GM13977 (cell line): ENCODE measurements at places on chromosomes 12 and 14.

- no peak for DNase-seq
These were observed 122.2 kb upstream of the METAP2 start for GRCh38 chr12:95351748-95352147.

DNA sequence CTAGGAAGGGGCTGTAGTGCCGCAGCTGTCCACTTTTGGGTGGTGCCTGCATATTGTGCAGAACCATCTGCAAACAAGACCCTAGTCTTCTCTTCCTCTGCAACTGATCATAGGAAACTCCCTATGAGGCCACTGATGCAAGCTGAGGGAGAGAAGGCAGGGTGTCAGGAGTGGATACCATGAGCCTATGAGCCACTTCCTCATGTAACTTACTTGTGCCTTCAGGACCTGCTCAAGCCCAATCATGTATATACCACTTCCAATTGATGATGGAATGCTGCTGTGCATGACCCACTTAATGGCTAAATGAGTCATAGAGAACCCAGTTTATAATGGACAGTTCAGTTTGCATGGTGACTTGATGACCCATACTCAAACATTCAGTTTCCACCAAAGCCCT, 107.9 kb downstream of the ALG10B start:
- DNase-seq: no peak

DNA sequence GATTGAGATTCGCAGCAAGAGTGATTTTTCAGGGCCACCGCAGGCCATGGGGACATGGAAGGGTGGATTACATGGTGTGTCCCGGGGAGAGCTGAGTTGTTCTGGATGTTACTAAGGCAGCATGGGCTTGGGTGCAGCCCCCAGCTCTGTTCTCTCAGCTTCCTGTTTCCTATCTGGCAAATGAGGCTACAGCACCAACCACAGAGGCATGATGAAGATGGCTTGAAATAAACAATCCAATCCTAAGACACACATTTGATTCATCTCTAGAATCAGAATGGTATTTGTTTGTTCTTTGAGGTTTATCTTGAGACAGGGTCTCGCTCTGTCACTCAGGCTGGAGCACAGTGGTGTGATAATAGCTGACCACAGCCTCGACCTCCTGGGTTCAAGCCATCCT, 21.6 kb downstream of the GLTP start:
- no peak for DNase-seq

DNA sequence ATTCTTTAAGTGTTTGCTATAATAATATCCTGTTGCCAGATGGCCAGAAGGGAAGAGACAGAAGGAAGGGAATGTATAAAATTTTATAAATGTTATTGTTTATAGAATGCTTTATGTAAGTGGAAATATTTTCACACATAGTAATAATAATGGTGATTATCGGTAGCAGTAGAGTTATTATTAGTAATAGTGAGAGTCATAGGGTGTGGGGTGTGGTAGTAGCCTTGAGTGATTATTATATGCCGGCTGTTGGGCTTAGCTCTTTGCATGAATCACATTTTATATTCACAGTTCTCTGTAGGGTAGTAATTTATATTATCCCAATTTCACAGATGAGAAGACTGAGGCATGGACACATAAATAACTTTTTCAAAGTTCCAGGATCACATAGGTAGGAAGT, 391.4 kb downstream of the C12orf75 start:
- DNase-seq: no peak

DNA sequence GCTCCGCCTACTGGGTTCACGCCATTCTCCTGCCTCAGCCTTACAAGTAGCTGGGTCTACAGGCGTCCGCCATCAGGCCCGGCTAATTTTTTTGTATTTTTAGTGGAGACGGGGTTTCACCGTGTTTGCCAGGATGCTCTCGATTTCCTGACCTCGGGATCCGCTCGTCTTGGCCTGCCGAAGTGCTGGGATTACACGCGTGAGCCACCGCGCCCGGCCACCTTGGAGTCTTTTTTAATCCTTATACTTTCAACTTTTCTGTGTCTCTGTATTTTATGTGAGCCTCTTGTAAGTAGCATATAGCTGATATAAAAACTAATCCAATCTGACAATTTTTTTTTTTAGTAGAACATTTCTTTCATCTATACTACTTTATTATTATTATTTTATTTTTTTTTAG, 15.6 kb downstream of the HSD17B6 start:
- DNase-seq: no peak

DNA sequence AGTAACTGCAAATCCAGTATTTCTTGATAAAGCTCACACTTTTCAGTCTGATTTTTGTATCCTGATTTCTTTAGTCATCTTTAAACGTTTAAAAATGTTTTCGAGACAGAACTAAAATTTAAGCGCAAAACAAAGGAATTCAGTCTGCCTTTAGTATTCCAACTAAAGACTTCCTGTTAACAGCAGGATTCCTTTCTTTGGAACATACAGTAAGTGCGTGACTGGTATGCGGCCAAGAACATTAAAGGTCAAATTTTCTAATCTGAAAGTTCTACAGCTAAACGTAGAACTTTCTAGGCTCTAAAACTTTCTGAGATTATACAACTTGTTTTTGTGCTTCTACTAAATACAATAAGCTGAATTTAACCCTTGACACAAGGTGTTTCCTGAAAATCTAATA, 9.9 kb downstream of the SAV1 start:
- DNase-seq: no peak

DNA sequence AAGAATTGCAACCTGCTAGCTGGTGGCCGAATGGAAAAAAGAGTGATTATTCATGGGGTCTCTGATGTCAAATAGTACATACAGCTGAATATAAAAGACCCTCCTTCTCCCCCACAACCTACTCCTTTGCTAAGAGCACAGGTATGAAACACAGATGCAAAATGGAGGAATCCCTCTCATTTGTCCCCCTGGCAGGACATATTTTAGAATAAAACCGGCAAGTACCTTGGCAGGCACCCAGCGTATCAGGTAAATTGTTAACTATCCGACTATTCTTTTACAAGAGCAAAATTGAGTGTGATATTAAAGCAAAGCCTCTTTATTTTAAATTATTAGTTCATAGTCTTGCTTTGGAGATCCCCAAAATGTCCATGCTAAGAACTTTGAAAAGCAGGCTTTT, 73.7 kb upstream of the USP44 start:
- no peak for DNase-seq

DNA sequence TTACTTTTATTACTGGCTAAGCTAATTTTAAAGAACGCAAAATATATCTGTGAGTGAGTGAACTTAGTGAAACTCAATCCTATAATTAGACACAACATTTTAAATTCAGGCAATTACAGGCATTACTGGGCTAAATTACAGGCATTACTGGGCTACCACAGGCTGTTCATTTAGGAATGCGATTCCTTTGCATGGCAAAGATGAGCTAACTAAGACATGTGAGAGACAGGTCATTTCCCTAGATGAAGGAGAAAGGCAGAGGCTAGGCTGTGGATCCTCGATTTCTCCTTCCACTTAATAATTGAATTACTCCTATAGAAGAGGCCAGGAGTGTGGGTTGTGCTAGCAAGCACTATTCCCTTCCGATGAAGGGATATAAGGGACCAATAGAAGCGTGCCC, 429.4 kb upstream of the LMO3 start:
- no peak for DNase-seq

DNA sequence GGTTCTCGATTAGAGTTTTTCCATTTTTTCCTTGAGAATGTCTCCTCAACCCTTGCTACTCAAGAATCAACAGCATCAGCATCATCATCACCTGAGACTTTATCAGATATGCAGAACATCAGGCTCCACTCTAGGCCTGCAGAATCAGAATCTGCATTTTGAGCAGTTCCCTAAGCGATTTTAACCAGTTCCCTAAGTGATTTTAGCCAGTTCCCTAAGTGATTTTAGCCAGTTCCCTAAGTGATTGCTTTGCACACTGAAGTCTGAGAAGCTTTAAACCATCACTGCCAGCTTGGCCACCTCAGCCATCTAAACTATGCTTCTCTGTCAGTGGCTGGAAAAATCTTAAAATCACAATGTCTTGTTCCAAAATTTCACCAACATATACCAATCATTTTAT, 29.4 kb upstream of the SLC38A1 start:
- no peak for DNase-seq

- DNase-seq: no peak
These were observed 210.3 kb downstream of the RMST start for GRCh38 chr12:97672870-97673269.

DNA sequence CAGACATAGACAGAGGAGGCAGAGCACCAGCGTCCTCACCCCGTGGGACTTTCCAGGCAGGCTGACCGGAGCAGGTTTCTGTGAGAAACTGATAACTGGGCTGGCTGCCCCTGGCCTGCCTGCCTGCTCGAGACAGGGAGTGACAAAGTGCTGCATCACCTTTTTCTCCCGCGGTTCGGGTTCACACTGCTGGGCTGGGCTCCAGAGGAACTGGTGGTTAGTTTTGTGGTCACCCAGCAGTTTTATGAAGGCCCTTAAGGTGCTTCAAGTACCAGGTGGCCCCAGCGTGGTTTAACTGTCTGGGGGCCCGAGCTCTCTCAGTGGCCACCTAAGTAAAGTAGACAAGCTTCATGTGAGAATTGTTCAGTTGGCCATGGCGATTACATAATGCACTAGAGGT, 1073.6 kb downstream of the BCL11B start:
- DNase-seq: no peak
